HepG2 (cell line): ENCODE measurements at places on chromosomes 5 and 9.

- H3K4me3 ChIP-seq = no peak overlapping the region
- no peak overlapping the region for H3K27ac ChIP-seq
- no peaks in the 10 kb centered on the region for H3K4me1 ChIP-seq
- no peaks in the 10 kb centered on the region for H3K36me3 ChIP-seq
Observed at GRCh38 chr5:82221020-82221419, 57.1 kb downstream of the RPS23 start.

GRCh38 chr9:97501177-97501971 is at the start of gene TMOD1:
Gene TMOD1 (plus strand): TSS chr9:97501666. CDS start chr9:97524189, 22,523 bp downstream.
- peak; percentile 35 for DNase-seq
- peak within 1 kb of the TSS; percentile 57 for H3K4me3 ChIP-seq
- H3K4me1 ChIP-seq = peaks cover 25% of the 10 kb centered on the region
- H3K27ac ChIP-seq = no peak within 1 kb of the TSS
- no peaks in the 10 kb centered on the region for H3K36me3 ChIP-seq
- H3K27me3 ChIP-seq = peaks cover 12% of the 10 kb centered on the region; the same call in 1 of the 2 replicates

- H3K4me1 ChIP-seq = peaks cover 22% of the 10 kb centered on the region
- H3K27me3 ChIP-seq = no peaks in the 10 kb centered on the region
- no peaks in the 10 kb centered on the region for H3K36me3 ChIP-seq
- H3K27ac ChIP-seq = no peak overlapping the region
- no peak for DNase-seq
- no peak overlapping the region for H3K4me3 ChIP-seq
Observed at GRCh38 chr9:96249746-96250145, 52.2 kb downstream of the HSD17B3 start.

DNA sequence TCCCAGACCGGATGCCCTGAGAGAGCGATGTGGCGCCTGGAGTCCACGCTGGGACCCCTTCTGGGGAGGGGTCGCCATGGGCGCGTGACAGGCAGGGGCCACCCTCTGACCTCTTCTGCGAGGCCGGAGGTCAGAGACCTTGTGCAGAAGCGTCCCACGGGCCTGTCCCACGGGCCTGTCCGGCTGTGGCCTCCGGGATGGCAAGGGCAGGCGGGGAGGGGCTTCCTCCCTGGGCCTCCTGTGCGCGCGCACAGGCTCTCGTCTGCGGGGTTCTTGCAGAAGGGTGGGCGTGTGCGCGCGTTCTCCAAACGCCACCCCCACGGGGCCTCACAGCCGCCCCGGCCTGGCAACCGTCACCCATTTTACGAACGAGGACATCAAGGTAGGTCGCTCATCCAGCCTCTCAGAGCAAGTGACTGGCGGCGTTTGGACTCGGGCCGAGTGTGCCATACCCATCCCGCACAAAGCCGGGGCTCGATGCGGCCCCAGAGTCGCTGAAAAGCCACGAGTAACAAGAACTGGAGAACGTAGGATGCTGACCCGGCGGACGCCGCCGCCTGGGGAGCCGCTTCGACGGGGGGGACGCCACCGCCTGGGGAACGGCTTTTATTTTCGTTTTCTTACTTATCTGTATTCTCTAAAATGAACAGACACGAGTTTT is 897 bp downstream of the AHRR start:
- peak overlapping the region; percentile 68; the same call in 1 of the 2 replicates for H3K4me3 ChIP-seq
- H3K4me1 ChIP-seq = peaks cover 23% of the 10 kb centered on the region
- DNase-seq = no peak
- no peak overlapping the region for H3K27ac ChIP-seq
- peaks cover 35% of the 10 kb centered on the region; the same call in 2 of the 3 replicates for H3K27me3 ChIP-seq
- no peaks in the 10 kb centered on the region for H3K36me3 ChIP-seq
